ENCODE measurements at places on chromosomes 16 and 17.

DNA sequence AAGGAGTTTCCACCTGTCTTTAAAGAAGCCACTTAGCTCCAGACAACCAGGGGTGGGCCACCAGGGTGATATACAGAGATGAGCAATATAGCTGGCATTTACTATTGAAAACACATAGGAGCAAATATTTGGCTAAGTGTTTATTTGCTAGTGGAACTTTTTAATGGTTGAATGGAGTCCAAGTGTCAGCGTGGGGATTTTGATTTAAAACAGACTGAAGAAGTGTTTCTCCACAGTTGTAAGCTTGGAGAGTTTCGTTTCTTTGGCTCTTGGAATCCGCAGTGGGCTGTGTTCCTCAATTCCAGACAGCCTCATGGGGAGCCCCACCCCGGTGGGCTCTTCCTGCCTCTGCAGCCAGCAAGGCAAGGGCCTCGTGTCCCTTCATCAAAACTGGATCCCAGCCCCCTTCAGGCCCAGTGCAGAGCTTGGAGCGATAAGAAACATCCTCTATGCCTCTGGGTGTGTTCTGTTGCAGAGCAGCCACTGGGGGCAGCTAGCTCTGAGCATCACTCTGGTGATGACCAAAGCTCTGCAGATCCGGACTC is 36.1 kb downstream of the NOG start:
- DNase-seq, result no peak

GRCh38 chr17:73785496-73785895 is 141.3 kb upstream of the SDK2 start:
- no peak for DNase-seq

DNA sequence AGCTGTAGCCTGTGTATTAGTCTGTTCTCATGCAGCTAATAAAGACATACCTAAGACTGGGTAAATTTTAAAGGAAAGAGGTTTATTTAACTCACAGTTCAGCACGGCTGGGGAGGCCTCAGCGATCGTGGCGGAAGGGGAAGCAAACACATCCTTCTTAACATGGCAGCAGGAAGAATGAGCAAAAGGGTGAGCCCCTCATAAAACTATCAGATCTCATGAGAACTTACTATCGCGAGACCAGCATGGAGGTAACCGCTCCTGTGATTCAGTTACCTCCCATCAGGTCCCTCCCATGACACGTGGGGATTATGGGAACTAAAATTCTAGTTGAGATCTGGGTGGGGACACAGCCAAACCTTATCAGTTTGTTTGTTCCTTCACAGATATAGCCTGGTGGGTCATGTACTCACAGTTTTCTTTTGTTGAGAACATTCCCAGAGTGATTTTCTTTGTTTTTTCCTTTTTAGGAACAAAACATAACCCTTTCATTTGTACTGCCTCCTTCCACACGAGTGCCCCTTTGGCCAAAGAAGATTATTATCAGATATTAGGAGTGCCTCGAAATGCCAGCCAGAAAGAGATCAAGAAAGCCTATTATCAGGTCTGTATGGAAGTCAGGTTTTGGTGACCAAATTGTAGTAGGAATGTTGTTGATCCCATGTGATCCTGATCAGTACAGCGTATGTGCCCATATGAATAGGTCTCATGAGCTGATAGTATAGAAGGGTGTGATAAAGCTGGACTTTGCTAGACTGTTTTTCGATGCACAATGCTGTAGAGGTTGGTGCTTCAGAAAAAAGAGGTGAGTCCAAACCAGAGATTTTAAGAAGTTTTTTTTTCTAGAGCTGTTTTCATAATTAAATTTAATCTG is 8.5 kb downstream of the DNAJA3 start:
- DNase-seq, result no peak

DNA sequence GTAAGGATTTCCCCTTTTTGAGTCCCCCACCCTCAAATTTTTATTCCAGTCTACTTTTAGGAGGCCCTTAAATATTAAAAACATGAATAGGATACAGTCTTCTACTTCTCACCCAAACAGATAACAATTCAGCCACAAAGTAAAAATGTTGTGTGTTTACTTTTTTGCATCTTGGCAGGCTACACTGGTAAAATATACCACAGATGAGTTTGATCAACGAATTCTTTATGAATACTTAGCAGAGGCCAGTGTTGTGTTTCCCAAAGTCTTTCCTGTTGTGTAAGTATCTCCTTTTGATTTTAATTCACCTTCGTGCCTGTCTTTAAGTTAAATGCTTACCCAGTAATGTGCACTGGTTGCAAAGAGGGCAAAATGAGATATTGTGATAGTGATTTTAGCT is 34.4 kb upstream of the RAB11FIP4 start:
- no peak for DNase-seq

GRCh38 chr16:64061621-64062020 is 1060.2 kb downstream of the CDH11 start:
- no peak for DNase-seq

DNA sequence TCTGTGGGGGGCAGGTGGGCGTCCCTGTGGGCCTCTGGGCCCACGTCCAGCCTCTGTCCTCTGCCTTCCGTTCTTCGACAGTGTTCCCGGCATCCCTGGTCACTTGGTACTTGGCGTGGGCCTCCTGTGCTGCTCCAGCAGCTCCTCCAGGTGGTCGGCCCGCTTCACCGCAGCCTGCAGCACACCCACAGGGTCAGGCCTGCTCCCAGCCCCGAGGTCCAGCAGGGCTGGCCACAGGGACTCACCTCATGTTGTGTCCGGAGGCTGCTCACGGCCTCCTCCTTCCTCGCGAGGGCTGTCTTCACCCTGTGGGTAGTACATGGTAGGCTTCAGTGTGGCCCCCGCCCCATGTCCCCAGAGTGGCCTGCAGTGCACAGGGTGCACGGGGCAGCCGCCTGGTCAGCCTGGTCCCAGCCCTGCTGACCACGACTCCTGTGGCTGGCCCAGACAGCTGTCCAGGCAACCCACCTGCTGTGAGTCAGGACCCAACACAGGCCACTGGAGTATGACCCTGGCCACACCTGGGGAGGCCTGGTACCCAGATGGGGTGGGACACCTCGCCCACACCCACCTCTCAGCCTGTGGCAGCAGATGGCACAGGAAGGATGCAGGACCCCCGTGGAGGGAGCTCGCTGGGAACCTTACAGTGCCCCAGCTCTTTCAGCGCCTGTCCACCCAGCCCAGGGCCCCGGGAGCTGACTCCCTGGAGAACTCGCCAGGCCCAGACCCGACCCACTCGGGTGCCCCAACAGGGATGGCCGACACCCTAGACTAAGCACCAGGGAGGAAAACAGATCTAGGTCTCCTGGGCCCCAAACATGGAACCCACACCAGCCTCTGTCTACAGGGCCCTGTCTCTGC is 23.9 kb upstream of the AATK start:
- DNase-seq, result no peak

- DNase-seq, result no peak
Observed at GRCh38 chr16:70478912-70479341, 24.5 kb downstream of the FCSK start.

- DNase-seq, result no peak
Observed at GRCh38 chr16:2609827-2610470, 72.1 kb downstream of the PDPK1 start.

- no peak for DNase-seq
Observed at GRCh38 chr16:56241596-56241995, 50.3 kb downstream of the GNAO1 start.

GRCh38 chr16:2829501-2830354 is at the start of gene ZG16B:
Gene ZG16B (plus strand): TSS chr16:2830303. CDS start chr16:2830442, 139 bp downstream.
- DNase-seq, result no peak

DNA sequence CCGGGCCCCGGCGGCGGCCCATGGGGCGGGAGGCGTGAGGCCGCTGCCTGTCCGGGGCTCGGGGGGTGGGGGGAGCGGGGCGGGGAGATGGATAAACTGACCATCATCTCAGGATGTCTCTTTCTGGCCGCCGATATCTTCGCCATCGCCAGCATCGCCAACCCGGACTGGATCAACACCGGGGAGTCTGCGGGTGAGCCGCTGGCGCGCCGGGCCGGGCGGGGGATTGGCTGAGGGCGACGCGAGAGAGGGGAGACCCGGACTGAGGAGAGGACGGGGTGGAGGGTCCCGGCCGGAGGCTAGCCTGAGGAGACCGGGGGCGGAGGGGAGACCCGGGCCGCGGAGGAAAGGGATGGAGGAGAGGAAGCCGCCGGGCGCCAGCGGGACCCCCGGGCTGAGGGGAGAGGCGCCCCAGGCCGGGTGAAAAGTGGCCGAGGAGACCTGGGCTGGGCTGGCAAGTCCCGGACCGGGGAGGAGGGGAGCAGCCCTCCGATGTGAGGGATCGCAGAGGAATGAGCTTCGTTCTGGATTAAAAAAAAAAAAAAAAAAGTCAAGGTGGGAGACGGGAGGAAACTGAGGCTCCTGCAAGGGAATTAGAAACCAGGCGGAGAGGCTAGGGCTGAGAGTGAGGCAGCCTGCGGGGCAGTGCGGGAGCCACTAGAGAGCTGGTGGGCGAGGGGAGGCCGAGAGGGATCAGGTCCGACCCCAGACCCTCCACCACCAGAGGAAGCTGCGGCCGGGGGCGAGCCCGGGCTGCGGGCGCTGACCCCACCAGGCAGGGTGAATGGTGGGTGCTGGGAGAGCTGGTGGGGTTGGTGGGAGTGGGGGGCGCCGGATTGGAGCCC is 526 bp downstream of the MOSMO start:
- no peak for DNase-seq

DNA sequence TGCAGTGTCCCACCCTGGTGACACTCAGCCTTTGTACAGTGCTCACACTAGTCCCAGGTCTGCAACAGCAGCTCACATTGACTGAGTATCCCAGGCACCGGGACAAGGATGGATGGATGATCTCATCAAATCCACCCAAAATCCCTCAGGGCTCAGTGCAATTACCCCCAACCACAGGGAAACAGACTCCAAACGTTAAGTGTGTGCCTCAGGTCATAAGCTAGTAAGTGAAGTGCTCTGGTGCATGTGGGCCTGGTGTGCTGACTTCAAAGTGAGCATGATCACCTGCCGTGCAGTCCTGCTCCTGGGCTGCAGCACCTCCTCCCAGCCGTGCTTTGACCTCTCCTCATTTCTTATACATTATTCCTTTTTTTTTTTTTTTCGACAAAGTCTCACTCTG is 31.2 kb upstream of the CD300E start:
- no peak for DNase-seq

- peak; percentile 79 for DNase-seq
Observed at GRCh38 chr17:78359997-78360370, at the start of gene SOCS3. Gene SOCS3 (minus strand): TSS chr17:78360077. CDS start chr17:78359095, 982 bp downstream.

- DNase-seq, result no peak
Observed at GRCh38 chr17:9079461-9080103, 58.3 kb downstream of the NTN1 start.

- no peak for DNase-seq
Observed at GRCh38 chr16:29804020-29804419, 2.3 kb upstream of the MAZ start.

GRCh38 chr17:20157001-20157310 is 147.8 kb downstream of the SPECC1 start:
- no peak for DNase-seq

DNA sequence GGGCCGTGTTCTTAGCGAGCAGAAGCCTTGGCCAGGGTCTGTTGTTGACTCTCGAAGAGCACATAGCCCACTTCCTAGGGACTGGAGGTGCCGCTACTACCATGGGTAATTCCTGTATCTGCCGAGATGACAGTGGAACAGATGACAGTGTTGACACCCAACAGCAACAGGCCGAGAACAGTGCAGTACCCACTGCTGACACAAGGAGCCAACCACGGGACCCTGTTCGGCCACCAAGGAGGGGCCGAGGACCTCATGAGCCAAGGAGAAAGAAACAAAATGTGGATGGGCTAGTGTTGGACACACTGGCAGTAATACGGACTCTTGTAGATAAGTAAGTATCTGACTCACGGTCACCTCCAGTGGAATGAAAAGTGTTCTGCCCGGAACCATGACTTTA is 18.5 kb downstream of the RSPRY1 start:
- DNase-seq, result no peak

DNA sequence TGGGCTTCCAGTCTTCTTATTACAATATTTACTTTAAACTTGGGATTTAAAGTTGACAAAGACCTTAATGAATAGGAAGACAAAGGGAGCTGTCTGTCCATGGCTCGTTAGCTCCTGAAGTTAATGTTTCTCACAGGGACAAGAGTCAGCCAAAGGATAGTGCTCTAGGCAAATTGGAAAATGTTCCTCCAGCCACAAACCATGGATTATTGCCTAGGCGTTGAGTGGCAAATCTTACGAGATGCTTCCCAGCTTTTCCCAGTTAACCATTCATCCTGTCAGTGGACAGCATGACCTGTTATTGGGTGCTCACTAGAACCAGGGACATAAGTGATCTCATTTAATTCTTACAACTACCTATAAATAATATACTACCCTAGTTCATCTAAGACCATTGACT is 3.6 kb downstream of the TEX2 start:
- no peak for DNase-seq

DNA sequence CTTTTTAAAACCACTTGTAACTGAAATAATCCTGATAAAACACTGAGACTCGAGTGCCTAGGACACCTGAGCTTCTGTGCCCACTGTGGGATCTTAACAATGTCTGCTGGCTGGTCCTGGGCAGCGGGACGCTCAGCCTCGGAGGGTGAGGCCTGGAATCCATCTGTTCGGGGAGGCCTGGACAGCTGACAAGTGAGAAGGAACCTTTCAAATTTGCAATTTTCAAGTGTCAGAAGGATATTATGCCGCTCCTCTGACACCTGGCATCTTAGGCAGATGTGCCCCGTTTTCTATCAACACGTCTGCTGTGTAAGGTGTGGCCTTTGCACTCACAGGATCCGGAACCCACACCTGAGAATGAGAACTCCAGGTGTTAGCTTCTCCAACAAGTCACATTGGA is 33.1 kb upstream of the C16orf78 start:
- DNase-seq, result no peak

GRCh38 chr17:29076087-29076486 is 33.1 kb downstream of the PIPOX start:
- DNase-seq, result no peak

DNA sequence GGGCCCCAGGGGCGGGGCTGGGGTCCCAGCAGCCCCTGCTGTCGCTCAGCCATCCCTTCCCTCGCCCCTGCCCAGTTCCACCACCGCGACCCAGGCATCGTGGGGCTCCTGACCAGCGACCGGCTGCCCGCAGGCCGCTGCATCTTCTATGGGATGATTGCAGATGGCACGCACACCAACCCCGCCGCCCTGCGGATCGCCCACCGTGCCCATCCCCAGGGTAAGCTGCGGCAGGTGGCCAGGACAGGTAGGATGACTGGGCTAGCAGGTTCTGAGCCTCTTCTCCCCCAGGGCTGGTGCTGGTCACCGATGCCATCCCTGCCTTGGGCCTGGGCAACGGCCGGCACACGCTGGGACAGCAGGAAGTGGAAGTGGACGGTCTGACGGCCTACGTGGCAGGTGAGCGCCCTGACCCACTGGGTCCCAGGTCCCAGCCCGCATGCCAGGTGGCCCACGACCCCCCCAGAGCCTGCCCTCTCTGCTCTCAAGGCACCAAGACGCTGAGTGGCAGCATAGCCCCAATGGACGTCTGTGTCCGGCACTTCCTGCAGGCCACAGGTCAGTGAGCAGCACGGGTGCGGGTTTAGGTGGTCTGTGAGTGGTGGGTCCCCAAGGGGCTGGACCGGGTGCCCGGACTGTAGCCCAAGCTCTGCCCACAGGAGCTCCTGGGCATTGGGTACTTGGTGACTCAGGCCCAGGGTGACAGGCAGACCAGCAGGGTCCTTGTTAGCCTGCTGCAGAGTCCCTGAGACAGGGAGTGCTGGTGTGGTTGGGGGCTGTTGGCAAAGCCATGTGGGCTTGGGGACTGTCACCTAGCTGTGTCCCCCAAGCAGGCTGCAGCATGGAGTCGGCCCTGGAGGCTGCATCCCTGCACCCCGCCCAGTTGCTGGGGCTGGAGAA is 2.8 kb downstream of the CEMP1 start:
- no peak for DNase-seq

GRCh38 chr17:83037084-83037873 is 42.1 kb upstream of the METRNL start:
- DNase-seq, result no peak

All from pons (tissue), 1 donor.